CD4-positive, alpha-beta T cell (primary cell): ENCODE measurements at places on chromosomes 5 and 9.
A peak's percentile ranks its signal among the peaks of the same experiment; 100 is the strongest.

- DNase-seq: peak; percentile 9
Observed at GRCh38 chr5:152113401-152113800, 188.8 kb upstream of the GLRA1 start.

GRCh38 chr9:94861589-94862272, 135.2 kb downstream of the AOPEP start:
- DNase-seq: no peak

GRCh38 chr9:112869917-112870316, 20.8 kb downstream of the SLC46A2 start:
- no peak for DNase-seq

DNA sequence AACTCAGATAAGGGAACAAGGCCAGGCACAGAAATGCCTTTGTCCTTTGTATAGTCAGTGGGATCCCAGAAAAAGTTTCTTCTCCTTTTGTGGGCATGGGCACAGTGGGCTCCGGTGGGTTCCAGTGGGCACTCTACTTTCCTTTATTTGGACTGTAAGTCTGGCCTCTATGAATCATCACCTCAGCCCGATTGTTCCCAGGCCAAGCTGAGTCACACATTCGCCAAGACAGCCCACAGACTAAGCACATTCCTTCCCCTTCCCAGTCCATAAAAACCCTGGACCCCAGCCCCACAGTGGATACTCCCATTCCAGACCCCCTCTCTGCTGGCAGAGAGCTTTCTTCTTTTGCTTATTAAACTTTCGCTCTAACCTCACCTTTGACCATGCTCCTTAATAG, 165.0 kb downstream of the FBXL17 start:
- DNase-seq: no peak
